ENCODE measurements at places on chromosomes 3 and 15.

GRCh38 chr15:84780492-84780891 is 32.1 kb downstream of the ZNF592 start:
- DNase-seq: no peak

- DNase-seq: no peak
Measured at GRCh38 chr3:21691036-21691435, 60.0 kb downstream of the ZNF385D start.

DNA sequence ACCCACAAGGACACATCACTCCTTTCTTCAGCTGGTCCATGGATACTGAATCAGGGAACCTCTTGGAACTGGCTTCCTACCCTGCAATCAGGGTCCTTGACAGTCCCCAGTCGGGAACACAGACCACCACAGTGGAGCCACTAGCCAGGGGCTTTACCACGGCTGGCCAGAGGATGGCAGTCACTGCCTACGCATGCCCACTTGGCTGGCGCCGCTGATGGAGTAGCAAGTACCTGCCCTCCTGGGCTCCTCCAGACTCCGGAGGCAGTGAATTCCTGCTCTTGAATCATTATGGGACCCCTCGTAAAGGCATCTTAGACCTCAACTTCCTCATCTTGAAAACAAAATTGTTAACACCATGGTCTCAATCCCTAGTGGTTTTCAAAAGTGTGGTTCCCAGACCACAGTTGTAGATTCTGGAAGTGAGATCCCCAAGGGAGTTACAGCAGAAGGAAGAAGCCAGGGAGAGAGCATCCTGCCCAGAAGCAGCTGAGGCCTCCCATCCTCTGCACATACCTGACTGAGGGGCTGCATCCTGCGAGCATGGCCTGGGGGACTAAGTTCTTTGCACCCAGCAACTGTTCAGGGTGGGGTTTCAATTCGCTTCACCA is 9.1 kb upstream of the SKIC8 start:
- peak; percentile 59 for DNase-seq

GRCh38 chr15:72340366-72340765 is 20.4 kb upstream of the CELF6 start:
- DNase-seq: peak; percentile 43

- DNase-seq: no peak
Measured at GRCh38 chr3:184756151-184757021, 44.5 kb upstream of the MAGEF1 start.

DNA sequence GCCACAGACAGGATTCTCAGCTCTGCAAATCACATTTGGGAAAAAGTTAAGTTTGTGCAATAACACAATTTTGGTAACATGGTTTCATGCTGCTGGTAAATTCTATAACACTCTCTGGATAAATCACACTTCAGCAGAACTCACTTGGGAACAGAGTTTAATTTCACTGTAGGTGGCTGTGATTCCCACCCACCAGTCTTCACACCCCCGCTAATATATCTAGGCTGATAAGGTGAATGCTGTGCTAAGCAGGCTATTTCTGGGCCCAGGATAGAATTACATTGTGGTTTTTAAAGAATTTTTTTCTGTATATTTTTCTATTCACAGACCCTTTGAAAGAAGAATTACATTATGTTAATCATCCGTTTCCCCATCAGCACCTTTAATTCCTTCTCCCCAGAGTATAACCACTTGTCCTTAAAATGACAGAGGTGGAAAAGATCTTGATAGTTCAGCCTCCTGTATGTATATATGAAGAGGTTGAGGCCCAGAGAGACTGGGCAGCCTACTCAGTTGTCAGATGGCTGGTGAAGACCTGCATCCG is 22.9 kb downstream of the MAP2K1 start:
- DNase-seq: no peak

GRCh38 chr15:97014001-97014400 is 683.5 kb downstream of the NR2F2 start:
- no peak for DNase-seq

DNA sequence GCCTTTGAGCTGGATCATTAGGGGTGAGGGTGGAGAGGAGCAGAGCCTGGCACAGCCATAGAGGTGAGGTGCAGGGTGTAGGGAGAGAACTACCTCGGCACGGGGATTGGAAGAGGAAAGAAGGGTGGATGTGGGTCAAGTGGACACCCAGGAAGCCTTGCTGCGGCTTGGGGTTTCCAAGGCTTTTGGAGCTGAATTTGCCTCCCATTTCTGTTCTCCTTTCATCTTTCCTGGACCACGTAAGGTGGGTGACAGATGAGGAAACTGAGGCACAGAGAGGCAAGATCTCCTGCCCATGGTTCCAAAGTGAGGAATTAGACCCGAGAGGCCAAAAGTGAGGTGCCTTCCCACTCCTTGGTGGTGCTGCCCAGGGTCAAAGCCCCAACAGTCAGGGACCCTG is 35.4 kb upstream of the SFMBT1 start:
- no peak for DNase-seq

- no peak for DNase-seq
Measured at GRCh38 chr15:25176616-25176923, 221.8 kb downstream of the SNRPN start.

- no peak for DNase-seq
Measured at GRCh38 chr3:99907959-99908544, 90.4 kb downstream of the CMSS1 start.

DNA sequence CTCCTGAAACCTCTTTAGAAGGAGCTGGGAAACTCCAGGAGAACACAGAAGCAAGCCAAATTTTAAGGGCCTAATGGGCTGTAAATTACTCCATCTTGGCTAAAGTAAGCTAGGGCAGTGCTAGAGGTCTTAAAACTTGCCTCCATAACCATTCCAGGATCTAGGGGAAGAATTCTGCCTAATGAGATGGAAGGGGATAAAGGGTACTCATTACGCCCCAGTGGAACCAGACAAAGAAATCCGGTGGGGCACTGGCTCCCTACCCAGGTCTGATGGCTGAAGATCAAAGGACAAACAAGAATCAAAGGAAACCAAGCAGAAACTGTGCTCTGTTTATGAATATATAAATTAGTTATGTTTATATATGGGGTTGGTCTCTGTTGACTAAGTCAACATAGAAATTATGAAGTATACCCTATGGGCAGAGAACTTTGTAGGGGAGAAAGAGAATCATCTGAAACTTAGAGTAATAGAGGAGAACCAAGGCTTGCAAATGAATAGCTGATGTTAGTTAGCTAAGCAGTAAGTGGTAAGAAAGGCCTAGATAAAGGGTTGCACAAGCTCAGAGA is 57.8 kb downstream of the NCEH1 start:
- DNase-seq: no peak

DNA sequence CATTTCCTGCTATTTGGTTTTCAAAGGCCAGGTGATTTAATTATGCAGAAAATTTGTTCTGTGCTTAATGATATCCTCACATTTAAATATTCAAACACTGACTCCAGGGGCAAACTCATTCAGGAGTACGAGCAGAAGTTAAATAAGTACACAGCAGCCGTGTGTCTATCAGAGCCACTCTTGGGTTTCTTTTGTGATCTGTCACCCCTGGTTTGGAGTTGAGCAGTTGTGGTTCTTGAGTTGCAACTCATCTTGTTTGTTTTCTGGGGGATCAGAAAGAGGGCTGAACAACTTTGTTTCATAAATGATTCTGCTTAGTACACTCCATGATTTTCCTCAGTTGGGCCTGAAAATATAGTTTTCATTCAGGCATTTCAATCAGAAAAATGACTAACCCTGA is 25.7 kb upstream of the PPP4R2 start:
- DNase-seq: no peak

DNA sequence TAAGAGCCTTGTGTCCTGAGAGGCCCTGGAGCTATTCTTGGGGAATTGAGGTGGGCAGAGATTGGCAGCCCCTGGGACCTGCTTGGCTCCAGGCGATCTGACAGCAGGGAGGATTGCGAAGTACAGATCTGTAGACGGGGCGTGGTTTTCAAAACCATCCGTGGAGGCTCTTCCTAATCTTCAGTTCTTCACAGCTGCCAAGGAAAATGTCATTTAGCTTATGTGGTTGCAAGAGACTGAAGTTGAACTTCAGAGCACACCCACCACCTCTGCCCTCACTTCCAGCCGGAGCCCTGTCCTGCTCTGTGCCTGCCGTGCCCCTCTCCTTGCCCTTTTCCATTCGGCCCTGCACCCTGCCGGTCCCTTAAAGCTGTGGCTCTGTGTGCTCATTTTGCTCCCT is 12.9 kb downstream of the NISCH start:
- no peak for DNase-seq

GRCh38 chr3:50323092-50323600 is 601 bp upstream of the HYAL2 start:
- no peak for DNase-seq

- DNase-seq: peak; percentile 39
Measured at GRCh38 chr3:181899702-181900101, 188.0 kb downstream of the SOX2 start.

DNA sequence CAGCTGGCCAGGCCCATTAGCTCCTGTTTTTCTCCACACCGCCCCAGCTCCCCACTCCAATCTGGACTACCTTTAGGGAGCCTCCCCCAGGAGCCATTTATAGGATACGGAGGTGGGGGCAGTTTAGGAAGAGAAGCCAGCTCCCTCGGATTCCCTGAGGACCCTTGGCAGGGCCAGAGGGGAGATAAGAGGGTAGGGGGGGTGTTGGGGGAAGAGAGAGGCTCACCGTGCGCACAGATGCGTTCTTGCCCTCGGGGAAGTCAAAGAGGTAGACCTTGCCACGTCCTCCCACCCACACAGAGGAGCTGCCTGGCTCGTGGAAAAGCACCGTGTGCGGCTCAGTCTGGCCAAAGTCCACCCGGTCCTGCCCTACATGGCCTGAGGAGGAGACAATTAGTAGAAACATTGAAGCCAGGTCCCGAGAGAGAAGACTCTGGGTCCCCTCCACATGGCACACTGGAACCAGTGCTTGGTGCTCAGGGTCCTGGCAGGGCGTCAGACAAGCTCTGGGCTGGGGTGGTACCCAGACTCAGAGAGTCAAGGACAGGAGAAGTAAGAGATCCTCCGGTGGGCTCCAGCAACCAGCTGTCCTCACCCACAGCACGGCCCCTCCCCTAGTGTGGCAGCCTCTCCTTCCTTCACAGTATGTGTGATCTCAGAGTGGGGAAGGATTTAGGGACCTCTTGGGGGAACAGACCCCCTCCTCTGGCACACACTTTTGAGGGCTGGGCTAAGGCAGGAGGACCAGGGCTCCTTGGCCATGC is 15.0 kb downstream of the SEMA7A start:
- no peak for DNase-seq

- DNase-seq: no peak
Measured at GRCh38 chr3:17013571-17013970, 128.8 kb downstream of the PLCL2 start.

- no peak for DNase-seq
Measured at GRCh38 chr15:38496151-38496550, 42.2 kb downstream of the FAM98B start.

DNA sequence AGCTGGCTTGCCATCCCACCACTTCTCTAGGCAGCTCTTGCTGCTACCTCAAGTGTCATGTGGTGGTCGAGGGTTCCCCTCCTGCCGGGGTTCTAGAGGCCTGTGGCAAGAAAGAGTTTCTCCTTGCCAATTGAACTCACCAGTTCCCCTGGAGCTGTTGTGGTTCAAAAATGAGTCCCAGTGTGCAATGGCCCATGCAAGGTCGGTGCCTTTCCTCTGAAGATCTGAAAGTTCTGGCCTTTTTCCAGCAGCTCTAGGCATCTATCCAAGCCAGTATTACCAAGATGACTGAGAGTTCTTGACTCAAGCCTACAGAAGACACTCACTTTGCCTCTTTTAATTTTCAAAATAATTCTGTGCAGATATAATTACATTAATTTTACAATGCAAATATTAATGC is 163.6 kb downstream of the KCNMB2 start:
- no peak for DNase-seq

DNA sequence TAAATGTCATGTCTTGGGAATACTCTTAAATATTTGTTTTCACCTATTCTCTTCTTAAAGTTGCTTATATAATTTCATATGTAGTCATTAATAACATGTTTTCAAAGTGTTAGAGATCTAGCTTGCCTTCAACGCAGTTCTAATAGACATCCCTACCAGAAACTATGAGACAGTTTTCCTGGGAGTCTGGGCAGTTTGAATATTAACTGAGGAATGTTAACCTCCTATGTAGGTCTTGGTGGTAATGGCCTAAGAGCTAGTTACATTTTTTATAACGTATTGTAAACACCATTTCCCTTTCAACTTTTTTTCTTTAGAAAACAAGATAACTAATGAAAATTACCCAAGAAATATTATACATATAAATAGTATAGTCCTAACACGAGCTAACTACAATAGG is 328.2 kb downstream of the TIGIT start:
- no peak for DNase-seq

DNA sequence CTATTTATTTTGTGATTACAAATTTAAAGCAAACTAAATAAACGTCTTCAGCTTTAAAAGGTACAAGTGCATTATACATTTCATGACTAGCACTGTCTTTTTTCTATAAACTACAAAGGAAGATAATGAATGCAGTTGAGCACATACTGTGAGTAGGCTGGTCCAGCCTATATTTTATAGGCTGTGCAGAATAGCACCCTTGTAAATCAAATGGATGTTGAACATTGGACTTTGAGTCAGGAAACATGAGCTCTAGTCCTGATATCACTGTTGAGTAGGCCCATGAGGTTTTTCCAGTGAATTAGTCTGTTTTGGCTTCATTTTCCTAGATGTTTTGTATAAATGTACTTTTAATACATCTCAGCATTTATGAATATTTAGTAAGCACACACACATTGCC is 447.3 kb upstream of the KCNMB2 start:
- no peak for DNase-seq

DNA sequence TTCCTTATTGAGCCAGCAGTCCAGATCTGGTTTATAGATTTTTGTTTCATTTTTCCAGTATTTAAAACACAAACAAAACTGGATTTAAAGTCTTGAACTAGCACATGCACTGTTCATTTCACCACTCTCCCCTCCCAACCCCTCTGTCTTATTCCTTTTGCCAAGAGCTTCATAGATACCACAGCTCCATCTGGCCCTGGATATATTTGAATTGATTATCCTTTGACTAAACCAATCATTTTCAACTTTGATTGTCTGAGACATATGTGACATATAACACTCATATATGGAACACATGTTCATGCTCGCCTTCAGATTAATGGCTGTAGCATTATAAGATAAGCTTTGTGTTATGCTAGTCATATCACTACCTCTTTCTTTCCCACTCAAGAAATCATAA is 376.6 kb upstream of the NAALADL2 start:
- DNase-seq: no peak

Measured in H4 (cell line).